ENCODE measurements at places on chromosomes 12 and 14.

GRCh38 chr12:130454296-130454695 lies 116.6 kb downstream of the PIWIL1 start:
- no peaks in the 10 kb centered on the region for H3K27me3 ChIP-seq
- DNase-seq: no peak
- no peak overlapping the region for H3K4me3 ChIP-seq
- no peaks in the 10 kb centered on the region for H3K4me1 ChIP-seq
- no peak overlapping the region for H3K27ac ChIP-seq

DNA sequence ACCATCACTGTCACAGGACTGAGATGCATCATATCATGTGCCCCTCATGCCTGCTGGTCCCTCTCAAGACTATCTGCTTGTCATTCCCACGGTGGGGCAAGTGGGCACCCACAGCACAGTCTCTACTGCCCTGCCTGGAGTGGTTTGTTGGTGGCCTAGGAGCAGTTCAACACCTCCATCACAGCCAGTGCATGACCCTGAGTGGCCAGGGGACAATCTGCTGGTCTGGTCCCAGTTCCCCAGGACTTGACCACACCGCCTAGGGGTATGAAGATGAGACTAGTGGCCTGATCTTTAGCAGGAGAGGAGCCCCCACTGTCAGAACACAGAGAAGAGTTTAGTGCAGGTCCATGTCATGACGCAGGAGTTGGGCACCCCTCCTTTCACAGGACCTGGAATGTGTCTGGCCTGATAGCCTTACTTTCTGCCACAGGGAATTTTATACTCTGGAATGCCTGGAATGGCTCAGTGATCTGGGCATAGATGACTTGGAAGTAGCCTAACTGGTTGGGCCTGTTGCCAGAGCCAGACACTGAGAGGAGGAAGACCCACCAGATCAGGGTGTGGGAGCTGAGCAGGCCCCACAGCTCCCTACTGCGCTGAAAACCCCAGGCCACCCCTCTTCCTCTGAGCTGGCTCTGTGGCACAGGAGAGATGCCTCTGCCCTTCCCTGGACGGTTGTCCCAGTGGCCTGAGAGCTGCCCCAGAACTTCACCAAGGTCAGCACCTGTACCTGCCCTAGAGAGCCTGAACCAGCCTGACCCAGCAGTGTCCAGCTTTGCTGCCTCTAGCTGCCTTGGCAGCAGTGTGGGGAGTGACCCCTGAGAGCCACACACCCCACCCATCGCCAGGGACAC lies 83.3 kb downstream of the PUS7L start:
- no peak for DNase-seq
- H3K36me3 ChIP-seq: no peaks in the 10 kb centered on the region
- H3K27ac ChIP-seq: no peak overlapping the region
- H3K27me3 ChIP-seq: peaks cover 20% of the 10 kb centered on the region
- H3K4me3 ChIP-seq: no peak overlapping the region
- H3K4me1 ChIP-seq: no peaks in the 10 kb centered on the region

DNA sequence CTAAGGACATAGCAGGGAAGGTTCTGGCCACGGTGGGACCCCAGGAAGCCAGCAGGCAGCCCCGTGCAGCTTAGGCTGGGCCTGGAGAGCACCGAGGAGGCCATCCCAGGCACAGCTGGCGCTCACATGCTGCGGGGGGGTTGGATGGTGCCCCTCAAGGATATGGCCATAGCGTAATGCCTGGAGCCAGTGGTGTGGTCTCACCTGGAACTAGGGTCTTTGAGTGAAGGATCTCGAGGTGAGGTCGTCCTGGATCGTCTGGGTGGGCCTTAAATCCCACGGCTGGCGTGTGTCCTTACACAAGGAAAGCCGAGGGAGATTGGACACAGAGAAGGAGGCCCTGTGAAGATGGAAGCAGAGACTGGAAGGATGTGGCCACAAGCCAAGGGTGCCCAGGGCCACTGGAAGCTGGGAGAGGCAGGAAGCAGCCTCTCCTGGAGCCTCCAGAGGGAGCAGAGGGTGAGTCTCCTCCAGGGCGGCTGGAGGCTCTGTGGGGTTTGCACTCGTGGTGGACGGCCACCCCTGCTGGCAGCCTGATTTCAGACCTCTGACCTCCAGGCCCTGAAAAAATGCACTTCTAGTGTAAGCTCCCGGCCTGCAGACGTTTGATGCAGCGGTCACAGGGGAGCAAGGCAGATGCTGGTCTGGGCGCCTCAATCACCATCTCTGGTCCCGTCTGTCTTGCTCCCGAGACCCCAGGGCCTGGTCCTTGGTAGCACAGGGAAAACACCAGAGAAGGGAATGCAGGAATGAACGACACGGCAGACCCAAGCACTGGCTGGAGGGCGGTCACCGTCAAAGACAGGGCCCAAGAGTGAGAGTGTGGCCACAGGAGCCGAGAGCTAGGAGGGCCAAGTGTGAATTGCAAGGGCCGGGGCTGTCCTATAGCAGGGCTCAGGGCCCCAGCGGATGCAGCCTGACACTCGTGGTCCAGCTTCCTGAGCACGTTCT lies 218.6 kb downstream of the KIF26A start:
- no peak overlapping the region for H3K4me3 ChIP-seq
- H3K27ac ChIP-seq: no peak overlapping the region
- H3K36me3 ChIP-seq: no peaks in the 10 kb centered on the region
- H3K27me3 ChIP-seq: no peaks in the 10 kb centered on the region
- H3K4me1 ChIP-seq: no peaks in the 10 kb centered on the region

DNA sequence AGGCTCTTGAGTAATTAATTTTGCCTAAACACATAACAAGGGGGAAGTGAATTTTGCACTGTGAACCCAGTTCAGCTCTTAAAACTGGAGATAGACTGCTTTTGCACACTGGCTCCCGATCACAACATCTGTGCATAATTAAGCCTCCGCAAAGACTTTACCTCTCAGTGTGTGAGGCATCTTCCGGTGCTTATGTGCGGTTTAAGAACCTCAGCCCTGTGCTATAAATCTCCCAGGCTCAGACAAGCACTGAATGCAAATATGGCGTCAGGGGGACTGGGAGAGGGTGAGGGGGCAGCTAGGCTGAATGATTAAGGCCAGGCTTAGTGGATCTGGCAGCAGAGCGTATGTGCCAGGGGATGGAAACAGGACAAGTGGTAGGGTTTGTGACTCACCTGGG lies 103.3 kb downstream of the ADCK1 start:
- H3K27me3 ChIP-seq: no peaks in the 10 kb centered on the region
- no peak for DNase-seq
- H3K4me3 ChIP-seq: no peak overlapping the region
- H3K36me3 ChIP-seq: no peaks in the 10 kb centered on the region
- no peaks in the 10 kb centered on the region for H3K4me1 ChIP-seq
- no peak overlapping the region for H3K27ac ChIP-seq

Data from activated CD4-positive, alpha-beta memory T cell treated with anti-CD3 and anti-CD28 coated beads, Interleukin-2, amount 10 ng/mL, durations not matched to agents 7 days and 5 days (primary cell).